ENCODE measurements at places on chromosomes 5 and 9. TPM values are rescaled to one million over a fixed set of nuclear protein-coding genes. Genes with fewer than 3 reads are reported as not detected.

The IGFBPL1 gene
- not detected for total RNA-seq

The TRIO gene
- total RNA-seq, result 9.8 TPM

The ARID3C gene
- 0.31 TPM for total RNA-seq

The OR1J2 gene
- not detected for total RNA-seq

The AFF4 gene
- 22.9 TPM for total RNA-seq

The ABO gene
- not detected for total RNA-seq

The RMRP gene
- 8,498 TPM for total RNA-seq

The GDNF gene
- not detected for total RNA-seq

The SMIM27 gene
- total RNA-seq, result 13.3 TPM

DNA sequence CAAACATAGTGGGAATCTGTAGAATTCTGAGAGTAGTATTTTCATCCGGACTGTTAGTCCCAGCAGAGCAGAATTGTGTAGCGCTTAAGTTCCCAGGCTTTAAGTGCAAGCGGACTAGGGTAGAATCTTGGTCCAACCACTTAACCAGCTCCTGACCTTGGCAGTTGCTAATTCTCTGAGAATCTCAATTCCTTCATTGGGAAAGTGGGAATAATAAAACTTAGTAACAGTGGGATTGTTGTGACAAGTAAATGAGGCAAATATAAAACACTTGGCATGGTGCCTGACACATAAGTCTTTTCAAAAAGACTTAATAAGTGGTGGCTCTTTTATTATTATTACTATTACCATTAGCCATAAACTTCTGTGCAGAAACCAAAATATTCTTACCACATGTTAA lies 8.4 kb upstream of the SLC1A3 start:
- no peak for DNase-seq

GRCh38 chr9:137650779-137651178 lies 32.0 kb downstream of the EHMT1 start:
- DNase-seq, result no peak

GRCh38 chr5:9320652-9321051 lies 225.2 kb downstream of the SEMA5A start:
- DNase-seq, result no peak

DNA sequence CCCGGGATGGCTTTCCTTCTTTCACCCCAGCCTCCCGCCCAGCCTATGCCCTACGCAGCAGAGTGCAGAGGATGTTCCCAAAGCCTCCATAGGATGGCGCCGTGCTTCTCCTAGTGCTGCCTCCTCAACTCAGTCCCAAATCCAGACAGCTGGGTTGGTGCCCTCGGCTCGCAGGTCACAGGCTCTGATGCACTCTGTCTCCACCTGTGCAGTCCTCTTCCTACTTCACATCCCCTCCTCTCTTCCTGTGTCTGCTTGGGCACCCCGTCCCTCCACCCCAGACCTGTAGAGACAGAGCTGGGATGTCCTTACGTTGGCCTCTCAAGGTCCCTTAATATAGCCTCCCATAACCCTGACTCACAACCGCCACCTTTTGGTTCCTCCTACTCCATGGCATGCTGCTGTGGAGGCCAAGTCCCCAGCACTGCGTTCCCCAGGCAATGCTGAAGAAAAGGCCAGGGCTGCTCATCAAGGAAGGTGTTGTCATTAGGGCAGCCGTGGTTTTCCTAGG lies 314.4 kb downstream of the GADD45G start:
- DNase-seq, result peak; percentile 40

GRCh38 chr5:34059977-34060376 lies 17.0 kb upstream of the C1QTNF3 start:
- DNase-seq, result no peak

DNA sequence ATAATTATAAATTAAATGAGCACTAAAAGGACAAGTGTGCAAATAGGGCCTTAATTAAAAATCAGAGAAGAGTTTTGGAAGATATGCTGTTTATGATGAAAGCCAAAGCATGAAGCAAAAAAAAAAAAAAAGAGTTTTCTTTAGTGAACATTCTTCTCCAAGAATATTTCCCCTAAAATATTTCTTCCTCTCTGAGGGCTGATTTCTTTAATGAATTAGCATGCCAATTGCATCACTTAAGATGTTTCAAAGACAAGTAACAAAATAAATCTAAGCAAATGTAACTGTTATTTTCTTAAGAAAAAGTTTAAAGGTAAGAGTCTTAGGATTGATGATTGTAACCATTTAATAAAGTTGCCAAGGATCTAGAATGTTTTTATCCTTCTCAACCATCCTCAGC lies 81.6 kb upstream of the MPDZ start:
- no peak for DNase-seq

DNA sequence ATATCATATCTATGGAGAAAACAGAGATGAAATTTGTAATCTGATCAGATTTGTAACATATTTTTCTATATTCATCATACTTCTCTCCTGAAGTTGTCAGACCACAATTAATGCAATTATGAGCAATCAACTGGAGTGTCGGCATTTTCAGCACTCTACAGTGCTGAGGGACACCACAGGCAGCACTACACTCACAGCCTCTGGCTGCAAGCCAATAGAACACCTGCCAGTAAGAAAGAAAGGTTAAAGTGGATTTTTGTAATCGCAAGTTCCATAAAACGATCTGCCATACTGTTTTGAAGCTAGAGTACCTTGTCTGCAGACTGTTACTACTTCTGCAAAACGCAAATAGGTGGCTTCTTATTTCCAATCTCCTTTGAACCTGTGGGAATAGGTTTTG lies 147.6 kb downstream of the ADAMTS6 start:
- DNase-seq, result no peak

DNA sequence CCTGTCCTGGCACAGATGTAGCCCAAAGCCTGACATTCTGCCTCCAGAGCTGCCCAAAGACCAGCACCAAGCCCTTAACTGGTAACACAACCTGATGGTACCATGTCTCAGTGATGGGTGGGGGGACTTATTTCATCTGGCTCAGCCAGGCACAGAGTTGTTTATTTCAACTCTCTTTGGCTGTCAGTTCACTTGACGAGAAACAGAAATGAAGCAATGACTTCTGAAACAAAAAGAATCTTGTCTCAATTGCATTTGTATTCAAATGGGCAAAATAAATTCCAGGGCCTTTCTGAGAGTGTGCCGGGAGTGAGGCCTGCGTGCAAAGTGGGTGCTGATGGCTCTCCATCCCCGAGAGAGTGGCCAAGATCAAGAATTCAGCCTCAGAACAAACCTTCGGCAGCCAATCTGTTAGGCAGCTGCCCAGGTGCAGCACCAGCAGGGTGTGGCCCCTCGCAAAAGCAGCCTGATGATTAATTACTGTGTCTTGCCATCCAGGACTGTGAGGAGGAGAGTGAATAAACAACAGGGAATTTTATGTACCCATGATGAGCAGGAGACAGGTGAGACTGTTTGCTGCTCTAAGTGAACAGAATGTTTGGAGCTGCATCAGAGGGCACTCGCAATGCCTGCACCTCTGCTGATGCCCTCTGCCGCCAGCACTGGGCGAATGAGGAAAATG lies 238.0 kb downstream of the HSPA4 start:
- no peak for DNase-seq

DNA sequence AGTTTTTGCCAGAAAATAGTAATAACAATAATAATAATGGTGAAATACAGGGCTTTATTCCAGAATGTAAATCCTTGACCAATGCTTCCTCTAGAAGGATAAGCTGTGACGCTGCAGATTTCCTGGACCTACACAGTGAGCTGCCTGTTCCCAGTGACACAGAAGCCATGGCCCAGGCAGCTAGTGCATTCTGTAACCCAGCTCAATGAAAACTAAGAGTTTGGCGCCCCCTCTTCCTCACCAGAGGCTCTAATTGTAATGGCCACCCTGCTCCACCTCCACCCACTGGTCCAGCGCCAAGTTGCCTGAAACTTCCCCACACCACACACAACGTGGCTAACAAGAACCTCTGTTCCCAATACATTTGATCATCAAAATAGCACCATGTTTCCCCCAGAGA lies 248.1 kb downstream of the CETN3 start:
- DNase-seq, result peak; percentile 3

GRCh38 chr5:137752905-137753690 lies 1.1 kb downstream of the HNRNPA0 start:
- peak; percentile 49 for DNase-seq

DNA sequence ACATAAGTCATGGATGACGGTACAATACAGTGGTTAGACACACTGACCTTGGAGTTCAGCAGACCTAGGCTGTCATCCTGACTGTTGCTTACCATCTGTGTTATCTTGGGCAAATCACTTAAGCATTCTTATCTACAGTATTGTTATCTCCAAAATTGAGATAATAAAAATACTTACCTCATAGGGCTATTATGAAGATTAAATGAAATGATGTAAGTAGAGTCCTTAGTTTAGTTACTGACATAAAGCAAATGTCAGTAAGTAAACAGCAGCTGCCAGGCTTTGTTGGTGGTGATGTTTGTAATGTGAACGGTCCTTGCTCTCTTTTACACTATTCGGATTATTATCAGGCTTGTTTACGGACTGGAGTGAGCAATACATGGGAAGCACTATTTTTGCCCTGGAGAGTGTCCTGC lies 107.3 kb upstream of the DPYSL3 start:
- no peak for DNase-seq

DNA sequence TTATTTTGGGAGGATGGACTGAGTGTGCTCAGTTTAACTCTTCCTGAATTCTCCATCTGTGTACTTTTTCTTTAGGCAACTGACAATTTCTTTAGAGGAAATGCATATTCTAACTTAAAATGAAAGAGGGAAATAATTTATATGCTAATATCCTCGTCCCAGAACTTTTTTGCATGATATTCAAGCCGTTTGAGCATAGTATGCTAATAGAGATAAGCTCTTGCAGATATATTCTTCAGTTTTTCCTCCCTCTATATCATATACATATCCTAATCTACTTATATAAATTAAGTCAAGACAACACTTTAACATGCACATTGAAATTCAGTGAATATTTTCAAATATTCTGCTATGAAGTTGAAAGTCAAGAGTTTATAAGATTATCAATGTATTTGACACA lies 84.7 kb downstream of the YTHDC2 start:
- DNase-seq, result no peak

DNA sequence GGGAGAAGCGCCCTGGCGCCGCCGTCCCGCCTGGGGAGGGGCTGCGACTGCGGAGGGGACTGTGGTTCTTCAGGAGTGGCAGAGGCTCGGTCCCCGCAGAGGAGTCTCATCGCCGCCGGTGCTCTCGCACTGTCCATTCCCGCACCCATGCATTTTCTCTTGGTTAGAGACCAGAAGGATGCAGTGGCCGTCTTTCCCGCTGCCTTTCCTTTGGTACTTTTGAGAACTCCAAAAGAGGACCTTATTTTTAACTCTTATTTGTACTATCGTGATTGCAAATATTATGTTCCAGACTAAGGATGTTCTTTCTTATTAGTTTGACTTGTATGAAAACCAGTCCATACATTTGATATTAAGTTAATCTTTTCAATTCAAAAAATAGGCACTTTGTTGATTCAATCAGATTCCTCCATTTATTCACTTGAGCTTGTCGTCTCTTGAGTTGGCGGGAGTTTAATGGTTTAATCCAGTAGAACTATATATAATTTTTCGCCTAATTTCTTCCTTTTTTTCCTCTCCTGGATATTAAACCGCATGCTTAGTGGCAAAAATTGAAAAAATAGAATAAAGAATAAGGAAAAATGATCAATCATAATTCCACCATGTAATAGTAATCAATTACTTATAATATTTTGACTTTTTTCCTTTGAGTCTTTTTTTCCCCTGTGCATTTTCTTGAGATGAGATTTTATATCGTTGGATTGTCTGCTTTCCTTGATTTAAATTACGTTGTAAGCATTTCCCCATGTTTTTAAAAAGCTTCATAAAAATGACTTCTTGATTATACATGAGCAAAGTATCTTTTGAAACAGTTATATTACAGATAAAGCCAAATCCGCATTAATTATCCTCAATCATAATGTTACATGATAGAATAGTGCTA lies 861 bp downstream of the ZFYVE16 start:
- no peak for DNase-seq

GRCh38 chr9:92522983-92523970 lies 12.5 kb downstream of the ECM2 start:
- DNase-seq, result no peak

- DNase-seq, result no peak
These were observed 40.0 kb downstream of the SLC44A1 start for GRCh38 chr9:105284463-105284862.

- no peak for DNase-seq
These were observed 206.0 kb downstream of the MCTP1 start for GRCh38 chr5:95078868-95079267.

GRCh38 chr5:92468295-92468694 lies 1085.2 kb upstream of the ARRDC3 start:
- no peak for DNase-seq

GRCh38 chr9:135230817-135231520 lies 143.5 kb downstream of the OLFM1 start:
- no peak for DNase-seq

DNA sequence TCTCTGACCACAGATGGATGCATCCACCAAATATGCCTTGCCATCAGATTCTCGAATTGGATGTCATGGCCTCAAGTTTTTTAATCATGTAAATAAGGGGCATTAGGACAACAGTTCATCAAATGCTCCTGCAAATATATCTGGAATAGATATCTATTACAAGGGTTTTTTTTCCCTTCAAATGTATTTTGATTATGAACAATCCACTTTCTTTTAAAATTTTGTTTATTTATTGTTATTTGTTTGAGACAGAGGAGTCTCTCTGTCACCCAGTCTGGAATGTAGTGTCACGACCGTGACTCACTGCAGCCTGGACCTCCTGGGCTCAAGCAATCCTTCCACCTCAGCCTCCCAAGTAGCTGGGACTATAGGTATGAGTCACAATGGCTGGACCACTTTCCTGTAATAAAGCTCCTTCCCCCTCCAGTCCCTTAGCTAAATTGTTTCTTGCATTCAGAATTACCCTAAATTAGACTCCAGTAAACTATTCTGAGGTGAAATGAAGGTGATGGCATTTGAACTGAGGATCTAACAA lies 1412.1 kb downstream of the EFNA5 start:
- no peak for DNase-seq

DNA sequence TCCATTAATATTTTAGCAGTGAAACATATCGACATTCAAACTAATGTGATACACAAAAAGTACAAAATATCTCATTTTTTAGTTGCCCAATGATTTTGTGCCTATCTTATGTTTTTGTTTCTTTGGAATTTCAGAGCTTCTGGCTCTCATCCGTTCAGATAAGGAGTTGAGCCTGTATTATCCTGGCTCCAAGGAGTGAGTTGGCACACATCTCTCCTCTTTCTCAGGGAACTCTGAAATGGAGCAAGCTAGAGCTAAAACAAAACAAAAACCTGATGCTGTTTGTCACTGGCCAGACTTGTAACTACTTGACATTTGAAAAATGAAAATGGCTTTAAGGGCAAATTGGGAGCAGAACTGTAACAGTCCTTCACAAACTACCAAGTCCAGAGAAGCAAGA lies 131.3 kb upstream of the SLC28A3 start:
- no peak for DNase-seq
